ENCODE measurements at places on chromosomes 11 and 22.

DNA sequence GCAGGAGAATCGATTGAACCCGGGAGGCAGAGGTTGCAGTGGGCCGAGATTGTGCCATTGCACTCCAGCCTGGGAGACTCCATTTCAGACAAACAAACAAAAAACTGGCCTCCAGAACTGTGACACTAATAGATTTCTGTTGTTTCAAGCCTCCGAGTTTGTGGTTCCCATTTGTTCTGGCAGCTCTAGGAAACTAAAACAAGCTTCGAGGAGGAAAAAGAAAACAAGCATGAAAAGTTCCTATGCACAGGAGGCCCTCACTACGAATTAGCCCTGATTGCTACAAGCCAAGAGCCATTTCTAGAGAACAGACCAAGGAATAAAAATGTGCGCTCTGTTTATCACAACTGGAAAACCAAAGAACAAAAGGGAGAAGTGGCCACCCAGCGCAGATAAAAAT lies 47.8 kb upstream of the SHANK2 start:
- ATAC-seq: no peak

DNA sequence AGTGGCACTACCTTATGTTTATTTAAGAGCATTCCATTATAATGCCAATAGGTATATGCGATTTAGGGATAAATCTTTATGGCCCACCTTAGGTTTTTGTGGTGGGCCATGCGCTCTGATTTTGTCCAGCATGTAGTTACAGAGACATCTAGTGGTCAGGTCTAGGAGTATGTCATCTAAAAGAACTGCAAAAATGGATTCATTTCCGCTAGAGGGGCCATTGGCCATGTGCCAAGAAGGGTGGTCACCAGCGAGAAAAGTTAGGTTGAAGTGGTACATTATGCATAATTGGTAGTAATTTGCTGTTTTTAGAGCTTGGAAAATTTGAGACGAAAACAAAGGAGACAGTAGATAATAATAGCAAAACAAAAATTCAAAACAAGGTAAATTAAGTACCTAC lies 27.7 kb downstream of the LRRC4C start:
- ATAC-seq: no peak

- ATAC-seq: no peak
Measured at GRCh38 chr11:119236490-119236889, 30.4 kb downstream of the CBL start.

DNA sequence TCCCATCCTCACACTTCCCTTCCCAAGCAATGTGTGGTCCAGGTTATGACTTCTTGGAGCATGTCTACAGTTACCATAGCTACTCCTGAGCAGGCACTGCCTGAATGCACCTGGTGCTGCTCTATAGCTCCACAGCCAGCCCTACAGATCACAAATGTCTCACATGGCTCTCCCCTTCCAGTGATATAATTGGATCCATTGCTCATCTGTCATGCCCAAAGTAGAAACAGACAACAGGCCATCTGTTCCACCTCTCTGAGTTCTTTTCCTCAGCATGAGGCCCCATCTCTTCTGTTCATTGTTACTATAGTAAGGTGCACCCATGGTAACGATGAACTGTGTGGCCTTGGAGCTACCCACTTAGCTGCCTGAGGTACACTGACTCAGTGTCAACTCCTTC lies 320.3 kb upstream of the ZC3H12C start:
- ATAC-seq: no peak

GRCh38 chr22:35313311-35314121 lies 13.8 kb downstream of the TOM1 start:
- peak; percentile 64 for ATAC-seq

- no peak for ATAC-seq
Measured at GRCh38 chr22:46003271-46004091, 26.5 kb upstream of the WNT7B start.

DNA sequence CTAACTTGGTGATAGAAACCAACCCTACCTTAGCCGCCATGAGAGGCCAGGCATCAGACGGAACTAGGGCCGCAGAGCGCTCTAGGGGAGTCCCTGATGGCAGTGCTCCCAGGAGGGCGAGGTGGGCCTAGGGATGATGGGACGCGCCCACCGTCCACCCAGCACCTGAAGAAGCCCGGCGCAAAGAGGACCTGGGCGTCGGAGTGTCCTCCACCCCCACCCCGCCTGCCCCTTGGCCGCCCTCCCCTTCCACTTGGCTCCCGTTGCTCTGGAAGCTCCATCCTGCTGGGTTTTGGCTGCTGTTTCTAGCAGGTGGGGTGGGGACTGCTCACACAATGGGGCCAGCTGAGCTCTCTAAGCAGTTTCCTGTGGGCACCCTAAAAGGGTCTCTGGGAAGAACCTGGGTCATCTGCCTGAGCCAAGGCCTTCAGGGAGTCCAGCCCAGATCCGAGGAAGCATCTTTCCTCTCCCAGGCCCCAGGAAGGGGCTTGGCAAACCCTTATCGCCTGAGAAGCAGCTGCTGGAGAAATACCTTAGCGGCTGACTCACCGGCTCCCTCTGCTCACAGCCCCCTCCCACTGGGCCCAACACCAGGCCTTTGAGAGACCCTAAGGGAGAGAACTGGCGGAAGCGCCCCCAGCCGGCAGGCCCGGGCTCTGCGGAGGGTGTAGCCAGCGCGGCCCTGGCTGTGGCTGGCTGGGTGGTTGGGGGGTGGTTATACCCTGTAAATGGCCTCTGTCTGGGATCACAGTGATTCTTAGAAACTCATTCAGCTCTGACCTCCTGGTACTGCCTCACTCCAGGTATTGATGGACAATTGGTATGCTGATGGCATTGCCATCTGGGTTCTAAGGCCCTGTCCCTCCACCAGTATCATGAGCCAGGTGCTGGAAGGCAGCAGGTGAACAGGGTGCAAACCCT lies 19.3 kb downstream of the CREB3L1 start:
- peak; percentile 23 for ATAC-seq

- no peak for ATAC-seq
Measured at GRCh38 chr11:47857485-47857884, 9.3 kb upstream of the NUP160 start.

DNA sequence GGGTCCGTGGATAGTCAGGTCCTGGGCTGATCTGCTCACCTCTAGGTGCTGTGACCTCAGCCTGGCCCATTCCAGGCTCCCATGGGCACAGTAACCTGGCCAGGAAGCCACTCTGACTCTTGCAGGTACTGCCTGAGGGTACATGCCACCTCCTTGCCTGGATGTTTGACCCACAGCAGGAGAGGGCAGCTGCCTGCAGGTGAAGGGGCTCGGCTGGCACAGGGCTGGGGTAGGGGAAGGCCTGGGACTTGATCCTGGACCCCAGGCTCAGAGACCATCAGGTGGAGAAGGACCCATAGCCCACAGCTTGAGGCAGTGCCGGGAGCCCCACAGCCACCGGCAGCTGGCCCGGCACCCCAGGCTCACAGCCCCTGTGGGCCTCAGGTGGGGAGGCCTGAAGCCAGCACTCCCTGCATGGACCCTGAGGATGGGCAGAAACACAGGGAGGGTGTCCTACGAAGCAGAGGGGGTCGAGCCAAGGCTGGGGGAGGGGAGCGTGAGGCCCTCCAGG lies 2.7 kb downstream of the LRRC56 start:
- ATAC-seq: no peak

GRCh38 chr11:65116370-65117205 lies 913 bp downstream of the ZNHIT2 start:
- no peak for ATAC-seq
